ENCODE measurements at places on chromosomes 3 and 15. TPM values are rescaled to one million over a fixed set of nuclear protein-coding genes. Genes with fewer than 3 reads are reported as not detected.

Gene LRRC49
- polyA plus RNA-seq, result 0.62 TPM

Gene GOLGA6L10
- 0.85 TPM for polyA plus RNA-seq

GRCh38 chr15:58684036-58684710 is 65.3 kb downstream of the ADAM10 start:
- DNase-seq, result no peak

DNA sequence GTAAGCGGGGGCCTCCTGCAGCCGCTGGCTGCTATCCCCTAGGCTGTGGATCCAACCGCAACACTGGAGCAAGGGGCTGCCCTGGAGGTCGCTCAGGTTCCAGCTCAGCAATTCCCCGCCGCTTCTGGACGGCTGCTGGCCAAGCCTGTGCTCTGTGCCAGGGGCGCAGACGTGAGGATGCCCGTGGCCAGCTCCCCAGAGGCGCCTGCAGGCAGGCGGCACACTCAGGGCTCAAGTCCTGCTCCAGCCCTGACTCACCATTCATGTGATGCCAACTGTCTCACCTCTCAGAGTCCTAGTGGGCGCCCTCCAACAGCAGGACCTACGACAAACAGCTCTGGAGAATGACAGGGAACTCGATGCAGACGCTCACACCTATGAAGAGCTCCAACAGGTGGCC is 31.6 kb downstream of the KLHL25 start:
- no peak for DNase-seq

Gene ADPRH
- polyA plus RNA-seq, result 7.1 TPM

- DNase-seq, result no peak
These were observed 132.5 kb downstream of the PEAK1 start for GRCh38 chr15:77287385-77287784.

Gene LHFPL4
- polyA plus RNA-seq, result not detected

Gene CFAP100
- polyA plus RNA-seq, result not detected

DNA sequence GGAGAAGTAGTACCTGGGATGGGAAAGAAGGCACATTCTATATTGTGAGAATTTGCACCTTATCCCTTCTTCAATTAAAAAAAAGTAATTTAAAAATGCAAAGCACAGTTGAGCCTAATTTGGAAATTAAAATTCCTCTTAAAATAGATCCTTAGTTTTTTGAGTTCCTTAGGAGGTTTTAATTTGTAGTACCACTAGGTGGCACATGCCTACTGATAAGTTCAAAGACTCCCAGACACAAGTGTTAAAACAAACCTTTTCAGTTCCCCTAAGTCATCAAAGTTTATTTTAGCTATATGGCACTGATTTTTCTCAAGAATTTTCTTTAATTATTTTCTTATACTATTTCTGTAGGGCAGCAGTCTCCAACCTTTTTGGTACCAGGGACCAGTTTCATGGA is 127.6 kb upstream of the AZI2 start:
- DNase-seq, result no peak

Gene SNTN
- not detected for polyA plus RNA-seq

GRCh38 chr15:48190932-48191573 is 412 bp upstream of the CTXN2 start:
- no peak for DNase-seq

Gene MB21D2
- 0.59 TPM for polyA plus RNA-seq

Gene RTP1
- polyA plus RNA-seq, result not detected

- DNase-seq, result no peak
These were observed 16.1 kb downstream of the ZNF106 start for GRCh38 chr15:42474827-42475226.

DNA sequence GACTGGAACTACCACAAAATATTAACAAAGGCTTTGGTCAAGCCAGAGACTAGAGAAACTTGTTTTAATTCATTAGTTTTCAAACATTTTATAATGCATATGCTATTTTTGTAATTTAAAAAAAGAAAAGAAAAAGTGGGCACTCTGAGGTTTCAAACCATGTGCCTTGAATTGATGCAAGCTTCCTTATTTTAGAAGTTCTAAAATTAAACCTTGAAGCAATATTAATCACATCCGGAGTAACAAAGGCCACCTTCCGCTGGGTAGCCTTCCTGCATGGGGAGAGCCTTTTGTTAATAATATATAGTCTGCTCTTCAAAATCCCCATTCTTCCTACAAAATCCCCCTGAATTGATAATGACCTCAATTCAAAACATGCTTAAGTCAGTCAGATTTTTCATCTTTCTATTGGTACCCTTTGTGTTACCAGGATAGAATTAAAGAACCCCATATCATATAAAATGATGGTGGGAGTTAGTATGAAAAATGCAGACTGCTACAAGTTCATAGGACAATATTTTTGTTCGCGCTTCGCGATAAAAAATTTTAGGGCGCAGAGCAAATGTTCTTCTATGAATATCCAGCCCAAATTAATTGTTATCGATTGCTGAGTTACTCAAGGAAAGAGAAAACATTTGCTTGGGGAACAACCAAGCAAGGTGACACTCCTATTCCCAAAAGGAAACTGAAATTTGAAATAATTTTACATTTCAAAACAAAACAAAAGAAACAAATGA is 30.6 kb downstream of the LDHAL6B start:
- DNase-seq, result no peak

DNA sequence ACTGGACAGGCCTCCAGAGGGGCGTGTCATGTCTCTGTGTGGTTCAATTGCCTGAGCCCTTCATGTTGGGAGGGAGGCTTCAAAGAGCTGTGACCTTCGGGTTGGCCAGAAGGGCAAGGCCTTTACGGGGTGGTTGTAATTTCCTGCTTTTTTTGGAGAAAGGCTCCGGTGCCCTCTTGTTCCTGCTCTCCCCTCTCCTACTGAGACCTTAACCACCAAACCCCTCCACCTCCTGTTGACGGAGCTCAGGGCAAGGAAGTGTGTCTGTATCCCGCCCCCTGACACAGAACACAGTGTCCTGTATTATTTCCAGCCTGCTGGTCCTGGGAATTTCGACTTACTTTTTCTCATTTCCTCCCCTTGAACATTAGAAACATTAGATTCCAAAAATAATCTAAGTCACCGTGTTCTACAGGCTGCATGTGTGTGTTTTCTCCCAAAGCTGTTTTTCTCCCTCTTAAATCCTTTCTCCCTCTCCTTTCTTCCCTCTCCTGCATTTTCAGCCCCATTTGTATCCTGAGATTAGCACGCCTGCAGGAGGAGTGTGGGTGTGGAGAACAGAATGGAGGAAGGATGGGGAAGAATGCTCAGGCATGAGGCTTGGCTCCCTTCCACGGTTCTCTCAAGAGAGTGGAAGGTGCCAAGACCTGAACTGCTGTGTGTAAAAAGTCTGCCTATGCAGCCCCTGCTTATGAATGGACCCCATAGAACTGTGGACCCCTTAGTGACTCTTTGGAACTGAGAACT is 285.4 kb upstream of the ROPN1 start:
- DNase-seq, result peak; percentile 83

- peak; percentile 86 for DNase-seq
These were observed 543 bp downstream of the MEF2A start for GRCh38 chr15:99566157-99566897.

DNA sequence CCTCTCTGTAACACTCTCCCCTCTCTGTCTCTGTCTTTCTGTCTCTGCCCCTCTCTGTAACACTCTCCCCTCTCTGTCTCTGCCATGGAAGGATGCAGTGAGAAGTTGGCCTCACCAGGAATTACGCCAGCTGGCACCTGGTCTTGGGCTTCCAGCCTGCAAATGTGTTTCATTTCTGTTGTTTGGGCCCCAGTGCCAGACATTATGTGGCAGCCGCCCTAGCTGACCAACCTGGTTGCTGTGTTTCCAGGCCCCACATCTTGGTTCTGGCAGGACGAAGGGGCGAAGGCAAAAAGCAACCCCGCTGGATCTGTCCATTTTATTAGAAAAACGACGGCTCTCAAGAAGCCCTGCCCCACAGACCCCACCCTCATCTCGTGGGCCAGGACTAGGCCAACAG is 5.2 kb upstream of the ZXDC start:
- peak; percentile 51 for DNase-seq

DNA sequence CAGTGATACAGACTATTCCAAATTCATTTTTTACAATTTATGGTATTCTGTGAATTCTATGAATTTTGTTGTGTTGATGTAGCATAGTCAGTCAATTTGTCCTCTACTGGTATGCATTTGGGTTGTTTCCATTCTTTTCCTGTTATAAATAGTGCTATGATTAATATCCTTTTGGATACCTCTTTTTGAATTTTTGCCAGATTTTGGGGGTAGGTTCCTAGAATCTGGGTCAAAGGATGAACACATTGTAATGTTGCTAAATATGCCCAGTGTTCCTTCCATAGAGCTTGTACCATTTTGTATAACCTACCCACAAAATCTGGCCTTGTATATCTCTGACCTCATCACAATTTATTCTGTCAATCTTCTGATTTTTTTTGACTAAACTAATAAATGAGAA is 44.4 kb upstream of the C3orf38 start:
- DNase-seq, result no peak

- no peak for DNase-seq
These were observed 252.9 kb downstream of the SHQ1 start for GRCh38 chr3:72595376-72595775.

Gene COL7A1
- 144 TPM for polyA plus RNA-seq

DNA sequence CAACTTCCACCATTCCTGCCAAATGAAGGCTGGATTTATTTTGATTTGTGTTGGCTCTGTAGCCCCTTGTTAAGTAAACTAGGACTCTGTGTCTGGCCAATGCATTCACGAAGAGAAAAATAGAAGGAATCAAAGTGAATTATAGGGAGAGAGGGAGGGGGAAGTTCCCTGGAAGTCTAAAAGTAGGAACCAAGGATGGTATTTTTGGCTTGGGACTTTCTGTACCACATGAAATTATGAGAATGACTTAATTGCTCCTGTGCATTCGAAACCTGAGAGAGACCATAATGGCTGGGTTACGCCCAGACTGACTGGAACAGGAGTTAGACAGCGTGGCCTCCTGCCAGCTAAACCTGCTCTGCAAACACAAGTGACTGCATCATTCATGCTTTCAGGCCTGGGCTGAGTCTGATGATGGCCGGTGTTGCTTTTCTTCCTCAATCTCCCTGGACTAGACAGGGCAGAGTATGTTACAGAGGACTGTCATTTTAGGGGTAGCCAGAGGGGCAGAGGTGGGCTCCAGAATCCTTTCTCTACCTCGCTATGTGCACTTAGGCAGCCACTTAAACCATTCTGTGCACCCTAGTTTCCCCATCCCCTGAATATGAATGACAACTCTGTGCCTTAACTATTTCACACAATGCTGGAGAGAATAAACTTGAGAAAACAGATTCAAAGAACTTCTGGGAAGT is 58.9 kb downstream of the MYO1E start:
- DNase-seq, result no peak

Gene GOLGA6B
- not detected for polyA plus RNA-seq

Gene TGM5
- 0.02 TPM for polyA plus RNA-seq

DNA sequence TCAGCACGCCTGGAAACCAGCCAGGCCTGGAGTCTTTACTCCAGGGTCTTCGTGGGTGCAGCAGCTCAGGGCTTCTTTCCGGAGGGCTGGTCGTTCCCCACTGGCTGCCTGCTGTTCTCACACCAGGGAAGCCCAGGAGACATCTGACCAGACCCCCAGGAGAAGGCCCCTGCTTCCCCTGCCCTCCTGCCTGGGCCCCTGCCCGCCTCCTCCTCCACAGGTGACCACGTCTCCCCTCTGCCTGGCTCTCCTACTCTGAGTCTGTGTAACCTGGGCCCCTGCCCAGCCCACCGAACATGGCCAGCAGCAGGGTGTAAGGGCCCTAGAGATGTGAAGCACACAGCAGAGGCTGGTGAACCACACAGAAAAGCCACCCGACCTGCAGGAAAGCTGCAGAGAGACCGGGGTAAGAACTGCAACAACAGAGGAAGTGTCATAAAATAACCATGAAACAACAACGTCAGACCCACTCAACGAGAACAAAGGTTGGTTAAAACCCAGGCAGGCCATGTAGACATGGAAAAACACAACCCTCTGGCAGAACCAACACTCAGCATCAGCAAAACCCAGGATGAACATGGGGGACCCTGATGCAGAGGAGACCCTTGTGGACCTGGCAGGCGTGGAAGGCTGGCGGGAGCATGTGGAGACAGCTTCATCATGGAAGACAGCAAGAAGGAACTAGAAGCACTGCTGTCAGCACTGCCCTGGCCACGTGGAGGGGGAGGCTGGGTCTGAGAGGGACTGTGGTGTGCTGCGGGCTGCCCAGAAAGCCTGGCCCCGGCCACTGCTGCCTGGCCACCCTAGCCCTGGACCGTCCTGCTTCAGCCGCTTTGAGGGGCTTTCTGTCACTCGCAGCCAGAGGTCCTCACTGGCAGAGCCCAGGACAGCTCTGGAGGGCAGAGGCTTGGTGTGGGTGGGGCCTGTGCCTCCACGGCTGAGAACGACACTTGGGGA is 20.4 kb downstream of the UROC1 start:
- DNase-seq, result peak; percentile 66

GRCh38 chr3:37502621-37503020 is 328.2 kb upstream of the LRRFIP2 start:
- no peak for DNase-seq

- no peak for DNase-seq
These were observed 32.2 kb upstream of the DPPA4 start for GRCh38 chr3:109369510-109369909.

Gene PEX5L
- not detected for polyA plus RNA-seq

DNA sequence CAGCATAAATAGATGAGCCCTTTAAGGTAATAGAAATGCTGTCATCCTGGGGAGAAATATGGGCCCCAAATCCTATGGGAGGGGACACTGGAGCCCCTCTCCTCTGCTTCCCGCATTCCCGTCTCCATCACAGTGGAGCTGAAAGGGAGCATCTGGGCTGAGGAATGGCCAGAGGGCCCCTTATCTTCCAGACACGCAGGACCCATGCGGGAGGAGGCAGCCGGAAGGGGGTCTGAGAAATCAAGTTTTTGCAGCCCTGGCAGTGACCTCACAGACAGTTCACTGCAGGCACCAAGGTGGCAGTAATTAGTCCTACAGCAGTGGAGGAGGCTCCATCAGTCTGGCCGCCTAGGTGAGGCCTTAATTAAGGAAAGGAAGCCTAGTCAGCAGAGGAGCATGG is 80.2 kb downstream of the RAB11A start:
- peak; percentile 33 for DNase-seq

Gene LOXL1
- polyA plus RNA-seq, result 7.9 TPM

Gene CTXN2
- polyA plus RNA-seq, result not detected

GRCh38 chr15:63500265-63501250 is 3.8 kb upstream of the USP3 start:
- no peak for DNase-seq

DNA sequence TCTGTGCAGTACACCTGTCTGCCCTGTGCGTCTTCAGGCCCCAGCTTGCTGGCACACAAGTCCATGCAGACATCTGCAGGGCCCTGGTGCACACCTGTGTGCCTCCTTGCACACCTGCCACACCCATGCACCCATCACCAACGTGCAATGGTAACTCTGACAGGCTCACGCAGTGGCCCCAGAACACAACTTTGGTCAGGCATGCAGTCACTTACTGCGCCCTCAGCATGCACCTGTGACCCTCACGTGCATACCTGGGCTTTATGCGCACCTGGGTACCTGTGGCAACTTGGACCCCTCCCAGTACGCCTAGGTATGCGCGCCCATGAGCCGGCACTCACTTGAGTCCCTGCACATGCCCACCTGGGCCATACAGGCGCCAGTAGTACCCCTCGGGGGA is 1.7 kb downstream of the PLXND1 start:
- no peak for DNase-seq

Measured in spleen (tissue), 13 donors.